Amniotic stem cell (primary cell): ENCODE measurements at places on chromosomes 2 and 18.

DNA sequence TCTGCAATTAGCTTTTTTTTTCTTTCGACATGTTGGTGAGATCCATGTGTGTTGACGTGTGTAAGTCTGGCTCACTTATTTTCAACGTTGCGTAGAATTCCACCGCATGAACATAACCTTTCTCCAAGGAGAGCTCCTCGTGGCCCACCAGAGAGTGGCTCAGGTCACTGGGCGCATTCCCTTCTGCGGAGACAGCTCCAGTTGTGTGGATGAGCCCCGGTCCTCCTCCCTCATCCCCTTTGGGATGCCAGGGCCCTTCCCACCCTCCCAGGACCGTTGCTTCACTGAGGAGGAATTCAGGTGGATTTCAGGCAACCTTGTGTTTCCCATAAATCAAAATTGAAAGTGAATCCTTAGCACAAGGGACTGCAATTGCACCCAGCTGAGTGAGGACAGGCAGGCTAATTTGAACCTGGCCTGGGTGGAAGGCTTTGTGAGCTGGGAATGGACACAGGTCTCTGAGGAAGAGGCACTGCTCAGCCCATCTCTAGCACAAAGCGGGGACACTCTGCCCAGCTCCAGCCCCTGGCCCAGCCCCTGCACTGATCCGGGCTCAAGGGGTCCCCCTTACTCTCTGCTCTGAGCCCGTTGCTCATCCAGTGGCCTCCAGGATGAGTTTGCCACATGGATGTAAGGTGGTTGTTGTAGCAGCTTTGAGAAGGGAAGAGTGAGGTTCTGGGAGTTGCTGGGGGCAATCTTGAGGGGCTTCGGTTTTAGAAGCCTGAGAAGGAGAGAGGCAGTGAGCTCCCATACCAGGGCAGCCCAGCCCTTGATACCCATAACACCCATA, 57.8 kb upstream of the HAAO start:
- no peak for DNase-seq

GRCh38 chr18:45998244-45998643, 31.1 kb upstream of the EPG5 start:
- DNase-seq = no peak

DNA sequence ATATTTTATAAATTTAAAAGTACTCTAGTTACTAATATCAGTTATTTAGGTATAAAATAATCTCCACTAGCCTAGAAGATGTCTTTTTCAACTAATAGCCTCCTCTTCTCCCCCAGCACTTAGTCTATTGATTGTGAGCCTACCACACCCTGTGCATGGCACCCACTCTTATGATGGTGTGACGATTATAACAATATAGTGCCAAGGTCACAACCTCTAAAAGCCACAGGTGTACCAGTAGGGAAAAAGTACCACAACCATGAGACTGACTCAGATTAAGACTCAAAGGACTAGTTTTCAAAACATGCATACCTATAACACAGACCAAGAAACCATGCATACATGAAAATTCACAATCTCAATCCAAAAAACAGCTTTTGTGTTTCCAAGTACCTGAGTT, 27.6 kb downstream of the THADA start:
- DNase-seq = no peak

DNA sequence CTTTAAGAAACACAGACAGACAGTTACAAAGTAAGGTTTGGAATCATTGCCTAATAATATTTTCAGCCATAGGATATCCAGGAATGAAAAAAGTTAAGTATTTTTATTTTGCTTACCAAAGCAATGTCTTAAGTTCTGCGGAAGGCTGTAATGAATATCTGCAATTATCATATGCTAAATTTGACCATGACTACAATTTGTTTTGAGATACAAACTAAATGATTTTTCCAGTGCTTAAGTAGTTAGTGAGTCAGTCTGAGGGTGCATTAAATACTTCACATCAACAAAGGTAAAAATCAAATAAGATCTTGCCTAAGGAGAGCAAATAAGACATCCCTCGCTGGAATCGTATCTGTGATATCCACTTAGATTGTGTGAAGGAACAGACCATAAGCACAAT, 250.0 kb downstream of the CD226 start:
- DNase-seq = no peak

- DNase-seq = no peak
These were observed 33.0 kb downstream of the FTCDNL1 start for GRCh38 chr2:199818026-199818425.

GRCh38 chr18:76441668-76442412, 53.2 kb downstream of the ZNF516 start:
- DNase-seq = no peak

DNA sequence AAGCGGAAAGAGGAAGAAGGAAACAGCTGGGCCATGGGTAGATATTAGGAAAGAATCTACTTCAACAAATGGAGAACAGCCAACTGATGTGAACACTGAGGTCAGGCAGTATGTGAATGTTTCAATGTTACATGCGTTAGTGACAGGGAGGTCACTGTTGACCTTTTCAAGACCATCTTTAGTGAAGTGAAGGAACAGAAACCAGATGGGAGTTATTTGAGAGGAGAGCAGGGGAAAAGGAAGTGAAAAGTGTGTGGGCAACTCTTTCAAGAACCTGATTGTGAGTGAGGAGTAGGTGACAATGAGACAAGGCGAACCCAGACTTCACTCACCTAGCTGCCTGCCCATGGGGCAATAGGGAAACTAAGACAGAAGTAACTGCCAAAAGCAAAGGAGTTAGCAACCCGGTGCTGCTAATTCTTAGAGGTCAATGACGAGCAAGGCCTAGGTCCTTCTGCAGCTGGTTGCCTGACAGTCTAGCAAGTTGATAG, 67.0 kb downstream of the SP3 start:
- no peak for DNase-seq

GRCh38 chr2:16481351-16481750, 184.3 kb downstream of the CYRIA start:
- no peak for DNase-seq

- no peak for DNase-seq
These were observed 206.4 kb upstream of the ID2 start for GRCh38 chr2:8475349-8476031.

DNA sequence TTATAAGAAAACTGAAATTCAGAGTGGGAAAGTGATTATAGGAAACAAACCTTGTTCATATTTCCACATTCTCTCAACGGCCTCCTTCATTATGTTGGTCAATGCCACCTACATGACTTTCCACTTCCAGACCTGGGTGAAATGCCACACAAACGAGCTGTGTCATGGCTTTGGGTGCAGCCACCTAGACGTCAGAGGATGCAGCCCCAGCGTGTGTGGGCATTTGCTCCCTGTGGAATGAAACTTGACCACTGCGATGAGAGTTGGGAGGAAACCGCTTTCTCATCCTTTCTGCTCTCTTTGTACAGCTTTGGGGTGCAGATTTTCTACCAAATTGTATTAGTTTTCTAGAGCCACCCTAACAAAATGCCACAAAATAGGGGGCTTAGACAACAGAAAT, 291.0 kb downstream of the CYRIA start:
- DNase-seq = no peak

GRCh38 chr2:235611349-235611748, 117.5 kb downstream of the AGAP1 start:
- DNase-seq = no peak

DNA sequence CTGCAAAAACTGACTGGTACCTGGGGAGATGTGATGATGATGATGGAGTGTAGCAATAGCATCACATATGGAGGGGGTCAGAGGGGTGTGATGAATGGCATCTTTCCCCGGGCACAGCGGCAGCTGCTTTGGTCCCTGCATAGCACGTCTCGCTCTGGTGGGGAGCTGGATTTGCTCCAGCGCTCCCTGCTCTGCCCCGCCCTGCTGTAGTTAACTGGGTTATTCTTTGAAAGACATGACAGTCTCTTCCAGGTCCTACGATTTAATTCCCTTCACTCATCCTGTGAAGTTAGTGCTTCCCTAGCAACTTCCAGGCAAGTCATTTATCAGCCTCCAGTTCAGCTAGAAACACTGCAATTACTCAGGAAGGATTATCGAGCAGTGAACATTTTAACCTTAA, 463.1 kb downstream of the TSN start:
- DNase-seq = no peak

- DNase-seq = peak; percentile 50
These were observed 35.0 kb upstream of the LRP1B start for GRCh38 chr2:142165790-142166189.

DNA sequence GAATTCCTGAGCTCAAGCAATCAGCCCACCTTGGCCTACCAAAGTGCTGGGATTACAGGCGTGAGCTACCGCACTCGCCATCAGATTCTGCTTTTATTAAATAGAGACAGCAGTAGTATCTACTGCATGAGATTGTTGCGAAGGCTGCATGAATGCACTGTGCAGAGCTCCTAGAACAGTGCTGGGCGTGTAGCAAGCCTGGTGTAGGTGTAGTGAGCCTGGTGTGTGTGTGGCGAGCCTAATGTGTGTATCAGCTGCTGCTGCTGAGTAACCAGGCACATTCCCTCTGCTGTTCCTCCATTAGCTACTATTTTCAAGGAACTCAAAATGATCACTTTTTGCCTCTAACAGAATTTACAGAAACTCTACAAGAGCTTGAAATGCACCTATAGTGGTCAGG, 57.6 kb downstream of the PTPRM start:
- no peak for DNase-seq

- no peak for DNase-seq
These were observed 160.6 kb downstream of the RNF144A start for GRCh38 chr2:7077660-7078267.

DNA sequence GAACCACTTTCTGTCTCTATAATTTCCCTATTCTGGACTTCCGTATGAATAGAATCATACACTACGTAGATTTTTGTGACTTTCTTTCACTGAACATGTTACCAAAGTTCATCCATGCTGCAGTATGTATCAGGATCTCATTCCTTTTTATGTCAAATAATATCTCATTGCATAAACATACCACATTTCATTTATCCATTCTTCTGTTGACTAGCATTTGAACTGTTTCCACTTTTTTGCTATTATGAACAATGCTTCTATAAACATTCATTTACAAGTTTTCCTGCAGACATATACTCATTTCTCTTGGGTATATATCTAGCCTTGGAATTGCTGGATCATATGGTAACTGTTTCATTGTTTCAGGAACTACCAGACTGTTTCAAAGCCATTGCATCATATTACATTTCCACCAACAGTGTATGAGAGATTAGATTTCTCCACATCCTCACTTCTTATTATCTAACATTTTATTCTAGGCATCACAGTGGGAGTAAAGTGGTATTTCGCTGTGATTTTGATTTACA, 186.2 kb downstream of the DYM start:
- no peak for DNase-seq

DNA sequence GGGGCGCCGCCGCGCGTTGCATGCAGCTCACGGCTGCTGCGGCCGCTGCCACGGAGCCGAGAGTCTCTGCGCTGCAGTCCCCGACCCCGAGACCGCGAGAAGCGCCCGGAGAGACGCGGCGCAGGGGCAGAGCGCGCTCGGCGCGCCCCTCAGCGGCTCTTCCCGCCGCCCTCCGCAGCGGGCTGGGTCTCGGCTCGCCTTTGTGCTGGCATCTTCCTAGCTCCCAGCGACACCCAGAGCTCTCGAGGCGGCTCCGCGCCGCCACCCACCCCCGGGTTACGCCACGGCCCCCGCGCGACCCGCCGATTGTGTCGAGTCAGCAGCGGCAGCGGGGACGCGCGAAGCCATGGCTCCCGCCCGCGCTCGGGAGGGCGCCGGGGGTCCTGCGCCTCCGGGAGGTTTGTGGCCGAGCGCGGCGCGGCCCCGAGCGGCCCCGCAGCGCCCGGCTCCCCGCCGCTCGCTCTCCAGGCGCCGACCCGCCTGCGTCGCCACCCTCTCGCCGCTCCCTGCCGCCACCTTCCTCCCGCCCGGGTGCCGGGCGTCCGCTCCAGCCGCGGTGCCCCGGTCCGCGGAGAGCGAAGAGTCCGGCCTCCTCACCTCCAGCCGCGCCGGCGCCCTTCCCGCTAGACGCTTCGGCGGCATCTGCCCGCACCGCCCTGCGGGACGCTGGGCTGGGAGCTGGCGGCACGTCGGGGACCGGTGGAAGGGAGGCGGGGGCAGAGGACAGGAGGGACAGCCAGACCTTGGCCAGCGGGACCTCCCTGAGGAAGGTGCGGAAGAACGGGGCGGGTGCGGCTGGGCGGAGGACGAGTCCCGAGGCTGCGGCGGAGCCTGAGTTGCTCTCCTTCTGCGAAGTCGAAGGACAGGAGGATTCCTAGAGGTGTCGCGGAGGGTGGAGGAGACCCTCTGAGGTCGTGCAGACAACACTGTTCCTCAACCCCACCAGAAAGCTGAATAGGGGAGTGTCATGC, 46.3 kb upstream of the CCDC150 start:
- DNase-seq = no peak

DNA sequence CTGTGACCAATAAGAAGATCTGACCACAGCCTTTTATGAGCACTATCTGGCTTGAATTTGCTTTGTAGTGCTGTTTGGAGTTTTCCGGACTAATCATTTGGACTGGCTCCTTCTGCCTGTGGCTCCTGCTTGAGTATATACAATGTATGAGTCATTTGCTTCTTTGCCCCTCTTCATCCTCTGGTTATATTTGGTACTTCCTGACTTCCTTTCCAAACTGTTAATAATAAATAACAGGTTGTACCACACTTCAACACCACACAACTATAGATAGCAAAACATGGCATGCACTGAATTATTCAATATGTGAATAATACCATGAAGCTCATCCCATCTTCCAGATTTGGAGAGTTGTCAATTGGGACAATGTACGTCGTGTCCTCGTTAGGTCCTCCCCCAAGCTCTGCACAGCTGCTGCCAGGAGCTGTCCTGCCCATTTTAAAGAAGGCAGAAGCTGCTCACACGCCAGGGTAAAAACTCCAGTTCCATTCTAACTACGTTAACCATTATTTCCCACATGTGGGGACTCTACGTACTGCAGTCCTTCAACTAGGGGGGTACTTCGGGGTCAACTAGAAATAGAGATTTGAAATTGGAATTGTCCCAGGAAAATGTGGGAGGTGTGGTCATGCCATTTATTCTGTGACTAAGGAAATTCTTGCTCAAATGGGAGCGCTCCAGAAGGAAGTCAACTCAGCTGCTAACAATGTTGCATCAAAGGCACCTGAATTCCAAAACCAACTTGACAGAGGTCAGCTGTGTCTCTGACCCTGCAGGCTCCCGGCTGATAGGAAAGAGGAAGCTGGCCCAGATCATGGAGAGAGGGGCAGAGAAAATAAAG, 38.1 kb downstream of the ST8SIA5 start:
- DNase-seq = no peak

- peak; percentile 32 for DNase-seq
These were observed at the start of gene LAMA3 for GRCh38 chr18:23689031-23689615. LAMA3 (plus strand) TSS chr18:23689453; CDS start chr18:23689684, 231 bp downstream.

- DNase-seq = no peak
These were observed 24.2 kb upstream of the SERPINE2 start for GRCh38 chr2:224063298-224063648.

- no peak for DNase-seq
These were observed 22.3 kb downstream of the SLC35F5 start for GRCh38 chr2:113734185-113734584.

DNA sequence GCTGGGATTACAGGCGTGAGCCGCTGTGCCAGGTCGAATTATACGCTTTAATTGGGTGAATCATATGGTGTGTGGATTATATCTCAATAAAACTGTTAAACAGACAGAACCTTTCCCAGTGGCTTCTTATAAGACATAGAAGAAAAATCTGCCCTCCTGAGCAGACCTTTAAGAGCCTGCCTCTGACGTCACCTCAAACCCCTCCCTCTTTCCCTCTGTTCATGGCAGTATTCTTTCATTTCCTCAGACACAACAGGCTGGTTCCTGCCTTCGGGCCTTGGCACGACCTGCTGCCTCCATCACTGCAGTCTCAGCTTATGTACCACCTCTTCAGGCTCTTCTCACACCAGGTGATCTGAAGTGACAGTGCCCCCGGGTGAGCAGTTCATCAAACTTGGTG, 14.0 kb upstream of the PDIA6 start:
- DNase-seq = no peak
